ENCODE measurements at places on chromosomes 2 and 18.

DNA sequence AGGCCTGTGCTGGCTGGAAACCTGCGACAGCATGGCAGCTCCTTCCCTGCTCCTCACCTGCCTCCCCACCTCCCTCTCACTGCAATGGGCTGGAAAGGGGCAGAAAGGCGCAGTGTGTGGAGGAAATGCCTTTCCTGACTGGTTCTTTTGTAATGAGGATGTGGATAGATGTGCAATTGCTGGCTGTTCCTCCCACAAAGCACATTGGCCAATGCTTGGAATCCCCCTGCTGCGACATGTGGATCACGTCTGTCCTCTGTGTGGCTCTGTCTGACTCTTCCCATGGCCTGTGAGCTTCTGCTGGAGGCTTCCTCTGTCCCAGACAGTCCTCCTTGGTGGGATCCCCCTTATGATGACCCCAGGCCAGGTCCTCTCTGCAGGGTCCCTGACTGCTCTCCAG, 172.5 kb downstream of the NCK2 start:
- no peak for DNase-seq

DNA sequence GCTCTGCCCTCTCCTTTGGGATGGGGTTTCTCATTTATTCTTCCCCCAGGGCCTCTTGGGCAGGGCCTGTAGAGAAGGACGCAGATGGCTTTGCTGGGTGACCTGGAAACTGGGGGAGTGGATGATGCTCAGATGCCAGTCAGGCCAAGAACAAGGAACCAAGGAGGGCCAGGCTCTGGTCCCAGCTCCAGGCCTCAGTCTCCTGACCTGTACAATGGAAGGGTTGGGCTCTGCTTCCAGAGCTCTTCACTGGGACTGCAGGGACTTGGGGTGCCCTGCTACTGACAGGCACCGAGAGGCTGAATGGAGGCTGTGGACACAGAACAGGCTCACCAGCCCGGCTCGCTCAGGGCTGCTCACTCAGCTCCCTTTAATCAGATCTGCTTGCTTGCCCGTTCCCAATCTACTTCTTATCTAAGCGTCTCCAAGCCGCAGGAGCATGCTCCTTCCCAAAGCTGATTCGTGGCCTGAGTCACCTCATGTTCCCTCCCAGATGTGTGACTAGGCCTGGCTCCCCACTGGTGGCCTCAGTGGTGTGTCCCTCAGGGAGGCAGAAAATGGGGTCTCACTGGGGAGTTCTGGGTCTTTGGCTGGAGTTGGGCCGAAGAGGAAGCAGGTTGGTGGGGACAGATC, 82.6 kb upstream of the ODC1 start:
- DNase-seq, result no peak

DNA sequence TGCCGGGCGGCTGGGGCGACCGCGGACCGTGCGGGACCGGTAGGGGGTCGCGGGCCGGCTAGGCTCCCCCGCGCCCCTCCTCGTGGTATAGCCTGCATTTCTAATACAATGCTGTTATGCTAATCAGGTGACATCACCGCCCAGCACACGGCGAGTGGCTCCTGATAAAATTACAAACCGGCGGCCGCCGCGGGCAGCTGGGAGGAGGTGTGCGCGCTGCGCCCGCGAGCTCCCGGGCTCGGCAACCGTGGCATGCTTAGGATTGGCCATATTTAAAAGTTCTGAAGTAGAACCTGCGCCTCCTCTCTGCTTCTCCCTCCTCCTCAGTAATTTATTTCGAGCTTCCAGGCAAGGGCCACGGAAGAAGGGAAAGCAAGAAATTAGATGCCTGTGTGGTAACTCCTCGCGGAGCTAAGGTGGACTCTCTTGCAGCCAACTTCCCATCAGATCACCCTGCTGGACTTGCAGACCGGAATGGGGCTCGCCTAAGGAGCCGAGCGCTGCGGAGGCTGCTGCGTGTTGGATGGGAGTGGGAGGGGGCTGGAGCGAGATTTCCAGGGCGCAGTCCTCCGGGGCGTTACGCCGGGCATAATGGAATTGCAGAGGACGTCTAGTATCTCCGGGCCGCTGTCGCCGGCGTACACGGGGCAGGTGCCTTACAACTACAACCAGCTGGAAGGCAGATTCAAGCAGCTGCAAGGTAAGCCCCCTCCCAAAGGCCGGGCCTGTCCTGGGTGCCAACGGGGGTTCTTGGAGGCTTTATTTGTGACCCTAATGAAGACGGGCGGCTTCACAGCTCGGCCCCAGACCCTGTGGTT, 102.3 kb downstream of the SPTBN1 start:
- peak; percentile 64 for DNase-seq

GRCh38 chr18:31077878-31078277, 24.3 kb downstream of the DSC2 start:
- no peak for DNase-seq

DNA sequence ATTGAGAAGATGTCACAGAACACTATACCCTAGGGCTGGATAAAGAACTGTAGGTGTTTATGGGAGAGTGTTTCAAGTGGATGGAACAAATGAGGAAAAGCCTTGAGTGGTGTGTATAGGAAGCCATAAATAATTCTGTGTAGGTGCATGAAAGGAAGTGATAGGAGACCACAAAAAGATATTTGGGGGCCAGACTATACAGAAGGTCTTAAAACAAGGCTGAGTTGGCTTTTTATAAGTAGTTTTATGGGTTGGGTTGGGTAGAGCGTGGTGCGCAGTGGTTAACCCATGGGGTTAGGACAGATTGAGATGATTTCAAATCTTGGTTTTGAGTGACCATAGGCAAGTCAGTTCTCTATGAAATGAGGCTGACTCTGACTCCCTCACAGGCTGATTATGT, 110.5 kb downstream of the PKP4 start:
- DNase-seq, result no peak

DNA sequence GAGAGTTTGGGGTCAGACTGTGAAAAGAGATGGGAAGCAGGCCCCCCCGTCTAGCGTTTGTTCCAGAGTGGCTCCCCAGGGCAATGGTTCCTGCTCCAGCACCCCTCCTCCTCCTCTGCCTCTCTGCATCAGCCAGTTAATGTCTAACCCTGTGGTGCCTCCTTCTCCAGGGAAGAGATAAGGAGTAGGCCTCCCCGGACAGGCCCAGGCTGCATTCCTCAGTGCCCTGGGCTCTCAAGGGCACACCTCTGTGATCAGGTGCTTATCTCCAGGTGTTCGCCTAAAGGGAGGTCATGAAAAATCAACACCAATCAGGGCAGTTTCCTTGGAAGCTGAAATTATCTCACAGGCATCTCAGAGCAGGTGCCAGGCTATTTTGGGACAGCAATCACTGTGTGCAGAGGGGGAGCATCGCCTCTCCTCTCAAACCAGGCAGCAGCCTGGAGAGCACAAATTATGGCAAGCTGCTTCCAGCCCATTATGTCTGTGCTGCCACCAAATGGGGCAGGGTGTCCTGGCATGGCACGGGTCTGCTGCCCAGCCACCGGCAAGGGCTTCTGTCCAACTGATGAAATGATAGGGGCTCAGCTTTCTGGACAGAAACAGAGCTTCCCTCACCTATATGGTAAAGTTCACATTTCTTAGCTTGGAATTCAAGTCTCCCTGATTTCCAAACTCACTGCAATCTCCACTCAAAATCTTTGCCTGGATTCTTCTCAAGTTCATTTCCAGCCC, 255.8 kb upstream of the SLC14A2 start:
- DNase-seq, result no peak

DNA sequence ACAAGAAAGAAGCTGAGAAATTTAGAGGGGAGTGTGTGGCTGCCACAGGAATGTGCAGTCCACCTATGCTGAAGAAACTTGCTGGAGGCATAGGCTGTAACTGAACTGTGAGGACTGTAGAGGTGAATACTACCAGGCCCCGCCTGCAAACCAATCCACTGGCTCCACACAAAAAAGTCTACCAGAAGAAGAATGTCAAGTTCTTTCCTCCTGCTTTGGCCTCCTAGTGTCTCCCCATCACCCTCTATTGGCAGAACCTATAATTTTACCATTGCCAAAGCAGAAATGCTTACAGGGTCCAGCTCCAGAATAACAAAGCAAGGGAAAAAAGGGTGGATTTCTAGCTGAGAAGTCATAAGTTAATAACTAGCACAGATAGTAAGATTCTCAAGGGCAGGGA, 5.9 kb upstream of the ATP5MC3 start:
- no peak for DNase-seq

DNA sequence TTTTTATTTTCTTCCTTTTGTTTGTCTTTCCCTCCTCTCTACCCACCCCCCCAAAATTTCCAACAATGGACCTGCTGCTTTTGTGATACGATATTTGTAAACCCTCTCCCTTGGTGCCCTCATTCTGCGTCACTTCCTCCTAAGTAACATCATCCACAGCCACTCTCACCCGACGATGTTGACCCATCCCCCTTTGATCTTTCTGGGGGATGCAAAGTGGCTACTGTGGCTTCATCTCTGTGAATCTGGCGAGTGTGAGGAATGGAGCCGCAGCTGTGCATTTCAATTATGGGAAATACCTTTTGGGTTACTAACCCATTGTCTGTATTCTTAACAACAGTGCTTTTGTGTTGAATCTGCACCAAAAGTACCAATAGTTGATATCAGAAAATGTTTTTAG, 19.4 kb downstream of the ANTXR1 start:
- DNase-seq, result no peak

DNA sequence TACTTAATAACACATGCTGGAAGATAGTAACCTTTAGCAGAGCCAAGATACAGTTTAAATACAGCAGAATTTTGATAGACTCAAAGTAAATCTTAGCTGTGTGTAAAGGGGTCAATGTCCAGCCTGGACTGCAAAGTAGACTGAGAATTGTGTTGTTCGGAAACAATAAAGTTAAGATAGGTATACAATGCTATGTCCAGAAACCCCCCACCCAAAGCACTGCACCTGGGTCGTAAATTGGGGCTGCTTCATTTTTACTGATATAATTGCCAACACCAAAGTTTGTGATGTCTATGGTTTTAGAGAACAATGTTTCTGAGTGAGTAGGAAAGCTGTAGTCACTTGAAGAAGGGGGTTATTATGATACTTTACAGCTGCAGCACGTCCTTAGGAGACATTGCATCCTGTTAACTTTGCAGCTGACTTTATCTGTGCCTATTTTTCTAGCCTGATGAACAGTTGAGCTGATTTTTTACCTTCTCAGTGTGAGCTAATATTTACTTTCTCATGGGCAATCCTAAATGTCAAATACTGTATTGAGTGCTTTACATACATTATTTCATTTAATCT, 4.3 kb upstream of the NCOA1 start:
- DNase-seq, result no peak

GRCh38 chr2:210224591-210224940, 681 bp downstream of the ACADL start:
- no peak for DNase-seq

DNA sequence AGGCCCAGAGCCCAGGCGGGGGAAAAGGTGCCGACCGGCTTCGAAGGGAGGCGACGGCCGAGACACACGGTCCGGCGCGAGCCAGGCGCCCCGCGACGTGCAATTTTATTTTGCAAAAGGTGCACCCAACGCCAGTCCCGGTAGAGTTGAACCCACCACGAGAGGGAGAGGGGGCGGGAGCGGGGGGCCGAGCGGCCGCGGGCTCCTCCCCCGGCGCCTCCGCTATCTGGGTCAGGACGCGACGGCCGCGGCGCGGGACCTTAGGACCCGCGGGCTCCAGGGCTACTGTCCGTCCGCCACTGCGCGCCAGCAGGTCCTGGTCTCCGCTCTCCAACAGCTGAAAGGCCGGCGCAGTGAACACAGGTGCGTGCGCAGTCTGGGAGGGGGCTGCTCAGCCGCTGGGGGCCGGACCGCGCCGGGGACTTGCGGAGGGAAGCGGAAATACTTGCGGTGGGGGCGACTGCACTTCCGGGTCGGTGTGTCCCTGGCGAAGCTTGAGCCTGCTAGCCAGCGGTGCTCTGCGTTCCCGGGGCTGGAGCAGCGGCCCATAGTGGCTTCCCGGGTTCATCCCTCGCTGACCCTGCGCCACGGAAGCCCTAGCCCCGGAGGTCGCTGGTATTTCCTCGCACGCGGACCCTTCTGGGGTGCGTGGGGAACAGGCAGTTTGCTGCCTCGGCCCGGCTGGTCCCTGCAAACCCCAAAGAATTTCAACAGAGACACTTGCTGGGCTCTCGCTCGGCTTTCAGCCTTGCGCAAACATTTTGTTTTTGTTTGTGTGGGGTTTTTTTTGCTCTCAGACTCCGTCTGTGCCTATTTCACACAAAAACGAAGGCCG, at the start of gene RMDN2:
Gene RMDN2, plus strand, starts transcription at position 225 of the 835 bp plus-strand sequence. CDS start 3,991 bp downstream, outside the sequence.
- peak; percentile 84 for DNase-seq

DNA sequence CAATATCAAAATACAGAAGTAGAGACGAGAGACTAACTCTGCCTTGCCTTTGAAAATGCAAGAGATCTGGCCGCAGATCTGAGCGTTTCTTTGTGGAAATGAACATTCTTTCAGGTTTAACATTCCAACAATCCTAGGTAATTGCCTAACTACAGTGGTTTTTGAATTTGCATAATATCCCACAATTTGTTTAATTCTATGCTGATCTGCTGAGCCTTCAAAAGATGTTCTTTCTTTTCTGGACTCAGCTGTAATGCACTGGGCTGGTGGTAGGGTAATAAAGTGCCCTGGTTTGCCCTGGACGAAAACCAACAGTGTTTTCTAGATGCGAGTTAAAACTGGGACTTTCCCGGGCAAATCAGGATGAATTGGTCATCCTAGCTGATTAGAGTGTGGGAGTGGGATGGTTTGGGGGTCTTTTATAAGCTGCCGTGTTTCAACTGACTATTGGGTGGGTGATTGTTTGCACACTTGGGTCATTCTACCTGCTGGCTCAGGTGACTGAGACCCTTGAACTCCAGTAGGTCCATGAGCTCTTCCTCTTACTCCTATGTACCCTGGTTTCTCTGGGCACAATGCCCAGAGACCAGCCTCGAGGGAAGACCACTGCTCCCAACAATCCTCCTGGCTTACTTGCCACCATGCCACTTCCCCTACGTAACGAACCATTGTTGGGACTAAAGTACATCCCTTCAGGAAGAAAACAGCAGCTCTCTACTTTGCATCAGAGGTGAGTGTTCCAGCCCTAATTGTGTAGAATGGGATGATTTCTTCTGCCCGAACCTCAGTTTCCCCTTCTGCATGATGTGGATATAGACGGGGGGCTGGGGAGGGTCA, 3.4 kb upstream of the PAX8 start:
- DNase-seq, result no peak

- DNase-seq, result no peak
These were observed 242.4 kb downstream of the ARHGAP15 start for GRCh38 chr2:143371616-143372015.

DNA sequence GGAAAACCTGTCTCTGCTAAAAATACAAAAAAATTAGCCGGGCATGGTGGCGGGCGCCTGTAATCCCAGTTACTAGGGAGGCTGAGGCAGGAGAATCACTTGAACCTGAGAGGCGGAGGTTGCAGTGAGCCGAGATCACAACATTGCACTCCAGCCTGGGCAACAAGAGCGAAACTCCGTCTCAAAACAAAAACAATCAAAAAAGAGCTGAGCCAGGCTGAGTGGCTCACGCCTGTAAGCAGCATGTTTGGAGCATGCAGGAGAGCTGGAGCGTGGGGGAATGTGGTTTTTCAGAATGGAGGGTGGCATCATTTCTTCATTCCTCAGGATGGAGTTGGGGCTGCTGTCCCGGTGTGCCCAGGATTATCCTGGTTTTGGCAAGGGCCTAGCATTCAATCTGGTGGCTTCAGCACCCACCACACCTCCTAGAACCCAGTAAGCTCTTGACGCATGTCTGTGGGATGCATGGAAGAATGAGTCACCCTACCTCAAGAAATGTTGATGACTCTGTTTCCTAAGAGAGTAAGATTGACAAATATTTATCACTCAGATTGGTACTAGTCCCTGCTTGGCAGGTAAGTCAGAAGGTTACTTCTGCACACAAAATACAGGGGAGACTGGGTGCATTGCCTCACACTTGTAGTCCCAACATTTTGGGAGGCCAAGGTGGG, 90.2 kb upstream of the ODC1 start:
- DNase-seq, result no peak
